Activated naive CD4-positive, alpha-beta T cell treated with anti-CD3 and anti-CD28 coated beads, Interleukin-2, amount 10 ng/mL, durations not matched to agents 7 days and 5 days (primary cell): ENCODE measurements at places on chromosomes 7 and 10.

DNA sequence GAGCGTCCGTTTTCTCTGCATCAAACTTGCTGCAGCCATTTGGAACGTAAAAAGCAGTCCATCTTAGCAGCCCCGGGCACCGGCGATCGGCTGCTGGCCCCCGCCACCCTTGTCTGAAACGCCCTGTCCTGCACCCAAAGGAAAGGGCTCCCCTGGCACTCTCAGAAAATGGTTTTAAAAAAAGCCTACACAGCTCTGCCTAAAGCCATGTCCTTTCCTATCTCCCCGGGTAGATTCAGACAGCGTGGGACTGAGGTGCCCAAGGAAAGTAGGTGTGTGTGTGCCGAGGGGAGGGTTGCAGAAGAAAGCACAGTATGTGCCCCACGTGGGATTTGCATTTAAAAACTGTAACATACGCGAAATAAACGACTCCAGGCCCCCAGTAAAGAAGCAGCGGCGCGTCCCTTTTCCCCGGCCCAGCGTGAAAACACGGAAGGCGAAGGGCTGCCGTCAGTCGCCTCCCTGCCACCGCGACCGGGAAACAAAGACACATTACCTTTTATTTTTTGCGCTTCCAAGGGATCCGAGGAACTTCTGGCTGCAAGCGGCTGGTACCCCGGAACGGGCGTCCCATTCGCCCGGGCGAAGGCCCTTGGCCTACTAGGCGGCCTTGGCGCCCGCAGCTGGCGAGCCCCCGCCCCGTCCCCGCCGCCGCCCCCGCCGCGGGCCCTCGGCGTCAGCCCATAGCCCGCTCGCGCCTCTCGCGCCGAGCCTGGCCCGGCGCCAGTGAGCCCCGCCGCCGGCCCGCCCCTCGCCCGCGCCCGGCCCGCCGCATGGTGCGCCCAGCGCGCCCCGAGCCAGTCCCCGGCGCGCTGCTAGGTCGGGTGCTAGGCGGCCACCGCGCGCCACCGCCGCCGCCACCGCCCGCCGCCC is 304.6 kb downstream of the PRPF18 start:
- DNase-seq = no peak
- peak overlapping the region; percentile 22 for H3K4me3 ChIP-seq
- peaks cover 12% of the 10 kb centered on the region for H3K4me1 ChIP-seq
- no peak overlapping the region for H3K27ac ChIP-seq
- H3K36me3 ChIP-seq = no peaks in the 10 kb centered on the region

GRCh38 chr7:6274743-6275142 is 2.3 kb upstream of the CYTH3 start:
- H3K4me1 ChIP-seq = peaks cover 20% of the 10 kb centered on the region
- H3K27ac ChIP-seq = no peak overlapping the region
- peaks cover 48% of the 10 kb centered on the region for H3K27me3 ChIP-seq
- H3K4me3 ChIP-seq = no peak overlapping the region
- no peak for DNase-seq

- no peaks in the 10 kb centered on the region for H3K27me3 ChIP-seq
- DNase-seq = peak; percentile 17
- no peak overlapping the region for H3K4me3 ChIP-seq
These were observed 11.0 kb downstream of the MYO1G start for GRCh38 chr7:44967571-44968446.

- DNase-seq = peak; percentile 77
- peak within 1 kb of the TSS; percentile 89 for H3K4me3 ChIP-seq
- no peaks in the 10 kb centered on the region for H3K27me3 ChIP-seq
- peaks cover 7% of the 10 kb centered on the region for H3K36me3 ChIP-seq
- peak within 1 kb of the TSS; percentile 83 for H3K27ac ChIP-seq
These were observed at the start of gene PCGF6 for GRCh38 chr10:103350517-103351260. Gene PCGF6 (minus strand): TSS chr10:103351140. CDS start chr10:103351066, 74 bp downstream.

GRCh38 chr10:118669020-118669791 is 73.8 kb upstream of the PRLHR start:
- H3K27me3 ChIP-seq = peaks cover 8% of the 10 kb centered on the region
- H3K36me3 ChIP-seq = peaks cover 3% of the 10 kb centered on the region
- peaks cover 18% of the 10 kb centered on the region for H3K4me1 ChIP-seq
- peak overlapping the region; percentile 30 for H3K27ac ChIP-seq
- no peak overlapping the region for H3K4me3 ChIP-seq

- H3K27me3 ChIP-seq = no peaks in the 10 kb centered on the region
- DNase-seq = no peak
- no peaks in the 10 kb centered on the region for H3K4me1 ChIP-seq
- no peak overlapping the region for H3K4me3 ChIP-seq
- H3K27ac ChIP-seq = no peak overlapping the region
- no peaks in the 10 kb centered on the region for H3K36me3 ChIP-seq
These were observed 84.3 kb downstream of the GLRX3 start for GRCh38 chr10:130220251-130221185.

DNA sequence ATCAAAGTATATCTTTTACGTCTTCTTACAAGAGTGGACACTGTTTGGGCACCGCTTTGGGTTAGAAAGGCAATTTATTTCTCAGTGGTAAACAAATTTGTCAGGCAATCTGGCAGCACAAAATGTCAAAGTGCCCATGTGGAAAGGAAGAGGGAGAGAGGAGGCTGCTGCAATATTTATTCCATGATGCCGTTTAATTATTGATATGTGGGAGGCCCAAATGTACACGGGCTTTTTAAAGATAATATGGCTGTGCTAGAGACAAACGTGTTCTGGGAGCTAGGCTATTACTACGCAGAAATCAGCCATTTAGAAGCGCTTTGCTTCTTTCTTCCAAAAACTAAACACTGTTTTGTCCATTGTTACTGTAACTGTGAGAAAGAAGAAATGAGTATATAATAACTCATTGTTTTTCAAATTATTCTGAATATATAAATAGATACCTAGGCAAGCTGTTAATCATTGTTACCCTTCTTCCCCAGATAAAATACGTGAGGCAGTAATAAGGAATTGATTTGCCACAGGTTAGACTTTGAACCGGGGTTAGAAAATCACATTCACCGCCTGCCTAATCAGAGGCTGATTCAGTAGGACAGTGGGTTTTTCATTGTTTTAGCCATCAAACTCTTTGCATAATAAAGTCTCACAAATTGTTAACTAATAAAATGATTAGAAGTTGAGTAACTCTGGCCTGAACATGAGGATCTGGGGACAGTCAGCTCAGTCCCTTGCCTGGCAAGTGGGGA is 116.5 kb upstream of the FRMD4A start:
- DNase-seq = no peak
- no peak overlapping the region for H3K4me3 ChIP-seq
- H3K4me1 ChIP-seq = no peaks in the 10 kb centered on the region
- no peak overlapping the region for H3K27ac ChIP-seq
- peaks cover 10% of the 10 kb centered on the region for H3K27me3 ChIP-seq
- no peaks in the 10 kb centered on the region for H3K36me3 ChIP-seq

DNA sequence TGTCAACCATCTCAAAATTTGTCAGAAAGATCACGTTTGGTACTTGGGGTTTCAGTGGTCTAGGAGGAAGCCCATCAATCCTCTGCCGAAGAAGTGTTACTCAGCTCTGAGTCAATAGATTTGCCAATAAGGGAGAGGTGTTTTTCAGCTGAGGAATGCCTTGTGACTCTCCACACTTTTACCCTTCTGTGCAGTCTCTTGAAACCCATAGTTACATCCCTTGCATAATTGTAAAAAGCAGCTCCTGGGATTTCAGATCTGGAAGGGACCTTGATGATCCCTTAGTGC is 47.5 kb downstream of the INSYN2A start:
- H3K4me1 ChIP-seq = no peaks in the 10 kb centered on the region
- H3K4me3 ChIP-seq = no peak overlapping the region
- no peaks in the 10 kb centered on the region for H3K27me3 ChIP-seq
- DNase-seq = no peak

GRCh38 chr7:112001091-112001826 is 204.9 kb downstream of the DOCK4 start:
- no peaks in the 10 kb centered on the region for H3K36me3 ChIP-seq
- no peak for DNase-seq
- no peak overlapping the region for H3K27ac ChIP-seq

GRCh38 chr10:12510984-12511383 is 161.6 kb downstream of the CAMK1D start:
- no peak overlapping the region for H3K4me3 ChIP-seq
- no peaks in the 10 kb centered on the region for H3K36me3 ChIP-seq
- H3K27ac ChIP-seq = no peak overlapping the region
- peaks cover 38% of the 10 kb centered on the region for H3K4me1 ChIP-seq
- H3K27me3 ChIP-seq = no peaks in the 10 kb centered on the region
- DNase-seq = no peak

DNA sequence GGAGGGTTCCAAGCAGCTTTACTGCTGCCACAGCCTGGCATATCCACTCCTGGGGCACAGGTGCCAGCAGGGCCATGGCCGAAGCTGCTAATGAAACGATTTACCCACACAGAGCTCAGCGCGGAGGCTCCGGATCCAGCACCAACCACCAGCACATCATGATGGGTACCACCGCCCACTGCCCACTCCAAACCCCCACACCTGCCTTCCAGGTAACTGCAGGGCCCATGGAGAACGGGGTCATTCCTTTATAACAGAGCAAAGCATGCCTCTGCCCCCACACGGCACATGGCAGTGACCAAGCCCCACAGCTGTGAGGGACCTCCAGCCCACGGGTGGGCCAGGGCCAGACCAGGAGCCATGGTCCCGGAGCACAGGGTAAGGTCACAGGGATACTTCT is 53.2 kb downstream of the EBF3 start:
- DNase-seq = no peak
- no peaks in the 10 kb centered on the region for H3K36me3 ChIP-seq
- no peaks in the 10 kb centered on the region for H3K4me1 ChIP-seq
- H3K27me3 ChIP-seq = no peaks in the 10 kb centered on the region

DNA sequence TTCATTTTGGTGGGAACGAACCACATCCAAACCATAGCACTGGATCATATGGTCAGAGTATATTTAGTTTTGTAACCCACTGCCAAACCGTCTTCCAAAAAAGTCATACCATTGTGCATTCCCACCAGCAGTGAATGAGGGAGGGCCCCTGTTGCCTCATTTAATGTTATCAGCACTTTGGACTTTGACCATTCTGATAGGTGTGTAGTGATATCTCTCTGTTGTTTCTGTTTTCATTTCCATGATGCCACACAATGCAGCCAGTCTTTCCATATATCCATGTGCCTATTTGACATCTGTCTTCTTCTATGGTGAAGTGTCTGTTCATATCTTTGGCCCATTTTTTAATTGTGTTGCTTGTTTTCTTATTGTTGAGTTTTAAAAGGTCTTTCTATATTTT is 105.0 kb upstream of the PPP2R2D start:
- DNase-seq = no peak
- no peaks in the 10 kb centered on the region for H3K4me1 ChIP-seq
- no peaks in the 10 kb centered on the region for H3K27me3 ChIP-seq

DNA sequence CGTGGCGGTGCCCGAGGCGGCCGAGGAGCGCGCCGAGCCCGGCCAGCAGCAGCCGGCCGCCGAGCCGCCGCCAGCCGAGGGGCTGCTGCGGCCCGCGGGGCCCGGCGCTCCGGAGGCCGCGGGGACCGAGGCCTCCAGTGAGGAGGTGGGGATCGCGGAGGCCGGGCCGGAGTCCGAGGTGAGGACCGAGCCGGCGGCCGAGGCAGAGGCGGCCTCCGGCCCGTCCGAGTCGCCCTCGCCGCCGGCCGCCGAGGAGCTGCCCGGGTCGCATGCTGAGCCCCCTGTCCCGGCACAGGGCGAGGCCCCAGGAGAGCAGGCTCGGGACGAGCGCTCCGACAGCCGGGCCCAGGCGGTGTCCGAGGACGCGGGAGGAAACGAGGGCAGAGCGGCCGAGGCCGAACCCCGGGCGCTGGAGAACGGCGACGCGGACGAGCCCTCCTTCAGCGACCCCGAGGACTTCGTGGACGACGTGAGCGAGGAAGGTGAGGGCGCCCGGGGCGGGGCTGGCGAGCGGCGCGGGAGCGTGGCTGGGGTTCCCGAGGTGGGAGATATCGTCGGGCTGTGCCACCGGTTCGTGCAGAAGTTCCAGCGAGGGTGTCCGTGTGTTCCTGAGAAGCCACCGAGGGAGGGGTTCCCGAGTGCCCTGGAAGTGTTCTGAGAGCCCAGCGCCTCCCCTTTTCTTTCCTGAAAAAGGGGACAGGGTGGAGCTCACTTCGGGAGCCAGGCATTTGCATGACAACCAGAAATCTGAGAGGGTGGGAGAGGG is 495 bp downstream of the EIF3B start:
- no peaks in the 10 kb centered on the region for H3K27me3 ChIP-seq
- H3K36me3 ChIP-seq = peaks cover 15% of the 10 kb centered on the region
- H3K4me3 ChIP-seq = peak overlapping the region; percentile 83
- DNase-seq = peak; percentile 48
- peak overlapping the region; percentile 98 for H3K27ac ChIP-seq

DNA sequence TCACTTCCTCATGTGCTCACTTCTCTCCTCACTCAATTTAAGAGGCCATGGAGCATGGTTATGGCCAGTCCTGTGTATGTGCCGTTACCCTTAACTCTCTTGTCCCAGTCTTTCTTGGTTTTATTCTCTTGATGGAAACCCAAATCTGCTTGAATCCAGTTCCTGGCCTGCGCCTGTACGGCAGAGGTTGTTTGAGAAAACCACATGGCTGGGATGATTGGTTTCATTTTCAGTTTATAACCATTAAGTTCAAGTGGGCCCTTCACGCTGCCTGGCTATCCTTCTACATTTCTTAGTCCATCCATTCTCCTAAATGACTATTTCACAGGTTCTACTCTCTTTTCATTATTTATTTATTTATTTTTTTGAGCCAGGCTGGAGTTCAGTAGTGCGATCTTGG is 1.6 kb upstream of the ZNF239 start:
- peak overlapping the region; percentile 22 for H3K27ac ChIP-seq
- peak overlapping the region; percentile 34 for H3K4me3 ChIP-seq
- peak; percentile 24 for DNase-seq
- peaks cover 42% of the 10 kb centered on the region for H3K4me1 ChIP-seq
- peaks cover 11% of the 10 kb centered on the region for H3K27me3 ChIP-seq

DNA sequence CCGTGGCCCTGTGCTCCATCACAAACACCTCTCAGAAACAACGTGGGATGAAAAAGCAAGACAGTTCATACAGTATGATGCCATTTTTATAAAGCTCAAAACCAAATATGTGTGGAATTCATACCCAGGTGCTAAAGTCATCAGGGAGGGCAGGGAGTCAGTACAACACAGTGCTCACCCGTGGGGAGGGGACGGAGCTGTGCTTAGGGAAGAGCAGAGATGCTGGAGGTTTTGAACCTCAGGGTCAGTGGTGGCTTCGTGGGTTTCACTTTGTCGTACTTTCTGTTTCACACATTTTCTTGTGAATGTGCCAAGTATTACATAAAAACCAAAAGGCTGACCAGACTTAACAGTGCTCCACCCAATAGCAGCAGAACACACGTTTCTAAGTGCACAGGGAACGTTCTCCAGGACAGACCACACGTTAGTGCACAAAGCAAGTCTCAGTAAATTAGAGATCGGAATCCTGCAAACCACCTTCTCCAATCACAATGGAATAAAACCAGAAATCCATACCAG is 21.2 kb downstream of the ZMIZ2 start:
- H3K27ac ChIP-seq = peak overlapping the region; percentile 19
- H3K4me3 ChIP-seq = no peak overlapping the region
- peaks cover 41% of the 10 kb centered on the region for H3K4me1 ChIP-seq
- H3K36me3 ChIP-seq = peaks cover 27% of the 10 kb centered on the region
- peaks cover 13% of the 10 kb centered on the region for H3K27me3 ChIP-seq
- peak; percentile 47 for DNase-seq

- H3K27me3 ChIP-seq = no peaks in the 10 kb centered on the region
- no peak overlapping the region for H3K4me3 ChIP-seq
- H3K27ac ChIP-seq = no peak overlapping the region
- no peak for DNase-seq
- H3K36me3 ChIP-seq = no peaks in the 10 kb centered on the region
These were observed 323.1 kb downstream of the PCLO start for GRCh38 chr7:82839555-82839954.
